ENCODE measurements at places on chromosomes 16 and 17.

DNA sequence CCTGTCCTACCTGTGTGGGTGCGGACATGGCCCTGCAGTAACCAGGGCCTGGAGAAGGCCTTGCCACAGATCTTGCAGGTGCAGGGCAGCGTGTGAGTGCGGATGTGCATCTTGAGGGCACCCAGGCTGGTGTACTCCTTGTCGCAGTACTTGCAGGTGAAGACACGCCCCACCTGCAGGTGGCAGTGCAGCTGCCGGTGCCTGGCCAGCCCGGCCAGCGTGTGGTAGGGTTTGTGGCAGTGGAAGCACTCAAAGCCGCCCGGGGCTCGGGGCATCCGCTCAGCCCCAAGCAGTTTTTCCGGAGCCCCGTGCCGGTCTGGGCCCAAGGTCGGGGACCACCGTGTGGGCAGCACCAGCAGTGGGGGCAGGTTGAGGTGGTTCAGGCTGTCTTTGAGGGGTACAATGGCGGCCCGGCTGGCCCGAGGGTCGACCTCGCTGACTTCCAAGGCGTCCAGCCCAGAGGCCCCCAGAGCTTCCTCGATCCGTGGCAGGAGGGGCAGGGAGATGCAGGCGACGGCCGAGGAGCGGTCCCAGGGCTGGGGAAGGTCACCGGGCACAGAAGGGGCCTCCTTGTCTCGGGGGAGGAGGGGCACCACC is 5.1 kb downstream of the SNAI3 start:
- DNase-seq, result no peak

GRCh38 chr16:26454102-26454501 is 612.6 kb upstream of the C16orf82 start:
- DNase-seq, result no peak

DNA sequence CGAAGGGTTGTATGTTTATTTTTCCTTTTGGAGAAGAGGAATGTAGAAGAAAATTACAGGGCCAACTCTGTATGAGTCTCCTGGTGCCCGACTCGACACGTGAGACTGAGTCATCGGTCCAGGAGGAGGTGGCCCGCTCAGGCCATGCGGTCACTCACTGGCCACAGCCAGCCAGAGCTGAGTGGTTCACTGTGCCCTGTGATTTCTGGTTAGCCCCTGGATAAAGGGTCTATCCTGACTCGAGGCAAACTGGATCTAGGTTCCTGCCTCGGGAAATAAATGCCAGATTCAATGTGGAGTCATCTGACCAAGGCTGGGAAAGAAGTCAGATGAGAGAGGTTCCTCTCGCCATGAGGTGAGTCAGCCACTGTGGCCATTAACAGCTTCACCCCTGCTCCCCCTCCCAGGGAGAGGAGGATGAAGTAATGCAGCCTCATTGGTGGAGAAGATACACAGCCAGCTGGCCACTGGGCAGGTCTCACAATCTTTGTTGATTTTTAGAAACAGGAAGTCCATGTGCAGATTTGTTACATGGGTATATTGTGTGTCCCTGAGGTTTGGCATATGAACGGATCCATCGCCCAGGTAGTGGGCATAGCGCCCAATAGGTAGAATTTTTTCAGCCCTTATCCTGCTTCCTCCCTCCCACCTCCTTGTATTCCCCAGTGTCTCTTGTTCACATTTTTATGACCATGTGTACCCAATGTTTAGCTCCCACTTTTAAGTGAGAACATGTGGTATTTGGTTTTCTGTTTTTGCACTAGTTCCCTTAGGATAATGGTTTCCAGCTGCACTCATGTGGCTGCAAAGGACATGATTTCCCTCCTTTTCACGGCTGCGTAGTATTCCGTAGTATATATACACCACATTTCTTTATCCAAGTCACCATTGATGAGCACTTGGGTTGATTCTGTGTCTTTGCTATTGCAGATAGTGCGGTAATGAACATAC is 21.7 kb upstream of the USP36 start:
- DNase-seq, result no peak

- no peak for DNase-seq
Measured at GRCh38 chr16:20647736-20648135, 49.7 kb downstream of the ACSM1 start.

GRCh38 chr16:2985893-2986355 is 5.7 kb upstream of the PKMYT1 start:
- DNase-seq, result no peak

DNA sequence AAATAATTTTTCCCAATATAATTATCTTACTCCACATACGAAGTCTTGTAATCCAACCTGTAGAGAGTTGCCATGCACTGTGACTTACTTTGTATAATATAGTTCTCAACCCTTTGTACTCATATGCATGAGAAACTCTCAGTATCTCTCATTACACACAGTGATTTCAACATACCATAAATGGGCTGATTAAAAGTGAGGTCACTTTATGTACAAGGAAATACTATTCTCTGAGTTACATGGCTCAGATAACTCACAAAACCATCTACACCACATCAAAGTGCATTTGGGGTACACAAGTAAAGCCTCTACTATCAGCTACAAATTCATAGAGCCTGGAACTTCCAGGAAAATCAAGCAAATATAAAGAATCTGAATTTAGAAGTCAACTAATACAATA is 27.9 kb downstream of the SLFN12 start:
- no peak for DNase-seq

DNA sequence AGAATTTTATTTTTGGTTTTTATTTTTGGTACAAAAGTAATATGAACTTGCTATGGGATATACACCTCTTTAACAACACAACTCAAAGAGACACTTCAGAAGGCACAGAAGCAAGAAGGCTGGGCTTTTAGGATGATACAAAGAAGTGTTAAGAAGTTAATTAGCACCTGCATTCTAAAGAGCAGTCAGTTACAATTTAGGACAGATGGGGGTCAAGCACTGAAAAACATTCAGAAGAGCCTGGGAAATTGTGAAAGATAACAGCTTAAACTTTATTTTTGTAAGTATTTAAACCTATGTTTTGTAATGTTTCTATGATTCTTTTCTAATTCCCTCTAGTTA is 163.5 kb downstream of the CDH8 start:
- DNase-seq, result no peak

- DNase-seq, result no peak
Measured at GRCh38 chr16:84302111-84302954, 7.7 kb downstream of the WFDC1 start.

DNA sequence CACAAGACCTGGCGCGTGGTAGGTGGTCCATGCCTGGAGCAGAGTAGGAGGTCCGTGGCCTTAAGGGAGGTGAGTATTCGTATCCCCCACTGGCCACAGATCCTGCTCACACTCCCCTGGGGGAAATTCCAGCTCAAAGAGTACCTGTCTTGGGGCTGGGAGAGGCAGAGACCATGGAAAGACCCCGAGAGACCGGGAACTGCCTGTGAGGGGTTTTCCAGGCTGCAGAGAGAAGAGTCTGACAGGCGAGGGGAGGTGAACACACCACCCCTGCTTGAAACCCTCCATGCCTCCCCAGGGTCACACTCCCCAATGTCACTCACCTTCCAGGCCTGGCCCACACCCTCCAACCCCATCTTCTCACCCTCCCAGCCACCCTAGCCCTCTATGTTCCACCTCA is 12.6 kb upstream of the SNN start:
- no peak for DNase-seq

Data from activated T-cell treated with anti-CD3 and anti-CD28 coated beads for 24 hours (primary cell).